Stimulated activated CD4-positive, alpha-beta T cell treated with anti-CD3 and anti-CD28 coated beads, Interleukin-1b, Interleukin-23, amount 100 ng/mL, for 1 hour (primary cell): ENCODE measurements at places on chromosomes 7 and 10.

DNA sequence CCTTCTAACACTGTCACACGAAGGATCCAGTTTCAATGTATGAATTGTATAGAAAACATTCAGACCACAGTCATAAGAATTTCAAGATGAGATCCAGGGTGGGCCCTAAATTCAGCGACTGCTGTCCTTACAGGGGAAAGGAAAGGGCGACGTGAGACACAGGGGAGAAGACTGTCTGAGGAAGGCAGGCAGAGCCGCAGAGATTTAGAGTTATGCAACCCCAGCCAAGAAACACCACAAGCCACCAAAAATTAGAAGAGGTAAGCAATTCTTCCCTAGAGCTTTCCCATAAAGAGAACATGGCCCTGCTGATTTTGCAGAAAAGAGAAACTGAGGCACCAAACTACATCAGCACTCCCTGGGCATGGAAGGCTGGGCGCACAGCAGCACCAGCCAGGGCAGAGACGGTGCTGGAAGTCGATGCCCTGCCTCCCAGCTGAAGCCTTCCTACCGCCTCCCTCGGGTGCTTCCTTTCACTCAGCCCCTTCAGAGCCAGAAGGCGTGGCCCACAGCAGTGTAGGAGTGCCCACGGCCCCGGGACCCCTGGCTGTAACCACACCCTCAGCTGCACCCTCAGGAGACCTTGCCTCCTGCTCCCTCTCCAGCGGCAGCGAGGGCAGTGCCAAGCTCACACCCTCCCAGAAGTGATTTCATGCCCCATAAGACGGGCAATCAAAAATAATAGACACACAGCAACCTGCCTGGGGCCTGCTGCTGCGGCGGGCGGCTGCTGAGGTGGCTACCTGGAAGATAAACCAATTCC lies 81.0 kb upstream of the LRRC4 start:
- DNase-seq: no peak

- DNase-seq: no peak
Measured at GRCh38 chr10:17166699-17167098, 34.8 kb downstream of the TRDMT1 start.

GRCh38 chr7:43557831-43558495 lies 24.9 kb upstream of the STK17A start:
- DNase-seq: no peak

- no peak for DNase-seq
Measured at GRCh38 chr7:105718511-105718925, 137.2 kb upstream of the EFCAB10 start.

DNA sequence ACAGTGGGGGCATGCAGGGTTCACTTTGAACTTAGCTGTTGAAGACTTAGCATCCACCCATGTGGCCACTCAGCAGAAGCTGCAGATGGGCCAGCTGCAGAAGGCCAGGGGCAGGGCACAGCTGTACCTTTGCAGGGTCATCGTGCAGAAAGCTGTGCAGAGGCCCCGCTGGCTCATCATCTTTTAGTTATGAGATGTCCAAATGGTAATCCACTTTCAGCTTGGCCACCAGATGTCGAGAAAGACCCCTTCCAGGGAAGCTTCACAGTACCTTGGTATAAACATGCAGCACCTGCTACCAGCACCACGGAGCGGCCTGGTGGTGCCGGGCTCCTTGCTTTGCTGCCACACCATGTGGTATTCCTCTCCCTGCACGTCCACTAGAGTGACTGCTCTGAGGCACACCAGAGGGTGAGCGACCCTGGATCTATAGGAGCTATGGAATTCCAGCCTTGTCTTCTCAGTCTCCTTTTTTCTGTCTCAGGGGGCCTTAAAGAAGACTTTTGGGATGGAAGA lies 74.2 kb upstream of the LAMB4 start:
- DNase-seq: no peak

DNA sequence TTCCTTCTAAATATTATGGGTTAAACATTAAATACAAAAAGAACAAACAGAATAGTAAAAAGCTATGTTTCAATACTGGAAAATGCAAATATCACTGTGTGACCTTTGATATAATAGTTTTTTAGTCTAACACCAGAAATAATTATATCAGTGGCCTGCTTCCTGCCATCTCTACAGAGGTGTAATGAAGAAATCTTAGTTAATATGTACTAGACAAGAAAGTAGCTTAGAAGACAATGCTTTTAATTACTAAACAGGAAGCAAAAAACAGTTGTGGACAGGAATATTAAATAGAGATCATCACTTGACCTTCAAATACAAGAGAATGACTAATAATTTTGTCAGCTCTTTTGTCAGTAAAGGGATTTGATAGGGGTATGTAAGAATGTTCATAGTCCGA lies 47.4 kb upstream of the LRRN3 start:
- no peak for DNase-seq

DNA sequence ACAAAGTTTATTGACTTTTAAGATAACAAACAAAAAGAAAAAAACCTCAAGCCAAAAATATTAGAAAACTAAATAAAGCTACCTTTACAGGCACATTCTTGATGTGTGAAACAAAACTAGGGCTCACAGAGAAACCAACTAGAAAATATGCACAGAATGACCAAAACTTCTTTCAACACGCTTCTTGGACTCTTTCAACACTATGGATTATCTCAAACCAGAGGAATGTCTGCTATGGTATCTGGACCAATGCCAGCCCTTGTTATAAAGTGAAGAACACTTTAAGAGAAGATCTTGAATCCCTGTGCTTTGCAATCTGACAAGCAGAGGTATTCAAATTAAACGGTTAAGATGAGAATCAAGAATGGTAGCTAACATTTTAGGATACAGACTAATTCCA lies 76.6 kb downstream of the DNAJC1 start:
- DNase-seq: no peak

DNA sequence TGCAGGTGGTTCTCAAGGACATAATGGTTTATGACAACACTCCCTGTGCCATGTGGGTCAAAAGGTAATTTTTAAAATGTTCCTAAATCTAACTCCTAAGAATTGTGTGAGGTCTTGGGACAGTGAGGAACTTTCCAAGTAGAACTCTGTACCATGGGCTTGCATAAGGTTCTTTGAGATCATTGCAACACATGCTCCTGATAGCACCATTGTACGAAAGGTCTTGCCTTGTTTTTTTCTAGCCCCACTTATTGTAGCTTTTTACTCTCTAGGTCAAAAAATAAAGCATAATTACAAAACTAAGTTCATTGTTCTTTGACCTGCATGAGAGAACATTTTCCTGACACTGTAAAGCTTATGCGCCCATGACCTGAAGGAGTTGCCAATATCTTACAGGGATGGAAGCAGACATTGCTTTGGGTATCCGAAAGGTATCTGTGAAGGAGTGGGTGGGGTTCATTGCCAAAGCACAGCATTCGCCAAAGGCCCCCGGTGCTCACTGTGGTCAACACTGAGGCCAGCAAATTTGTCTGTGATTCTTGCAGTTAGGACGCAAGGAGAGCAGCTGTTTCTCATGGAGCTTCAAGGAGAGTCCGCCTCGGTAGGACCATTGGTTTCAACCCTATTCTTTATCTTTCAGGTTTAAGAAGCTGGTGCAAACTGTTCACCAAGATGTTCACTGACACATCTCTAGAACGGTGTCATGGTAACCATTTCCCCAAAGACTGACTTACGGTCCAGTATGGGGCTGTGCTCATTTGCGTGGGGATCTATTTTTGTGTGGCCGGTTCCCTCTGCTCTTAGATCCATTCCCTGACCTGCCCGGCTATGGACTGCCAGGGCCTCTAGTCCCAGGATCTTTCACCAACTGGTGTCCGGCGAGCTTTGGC lies 7.6 kb upstream of the PRKAG2 start:
- DNase-seq: no peak

GRCh38 chr10:109974504-109975191 lies 33.1 kb upstream of the ADD3 start:
- DNase-seq: no peak

DNA sequence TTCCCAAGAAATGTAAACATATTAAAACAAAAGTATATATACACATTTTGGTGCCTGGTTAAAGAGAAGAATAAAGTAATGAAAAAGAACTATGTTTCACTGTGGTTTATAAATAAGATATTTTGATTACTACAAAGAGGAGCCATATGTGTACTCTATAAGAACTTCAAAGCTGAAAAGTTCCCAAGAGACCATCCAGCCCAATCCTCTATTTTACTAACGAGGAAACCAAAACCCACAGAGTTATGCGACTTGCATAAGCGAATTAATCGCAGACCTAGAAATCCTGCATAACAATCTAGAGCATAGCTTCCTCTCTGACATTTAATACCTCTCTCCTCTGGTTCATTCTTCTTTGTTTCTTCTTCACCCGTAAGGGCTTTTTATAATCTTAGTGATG lies 937.1 kb downstream of the CNTNAP2 start:
- no peak for DNase-seq

DNA sequence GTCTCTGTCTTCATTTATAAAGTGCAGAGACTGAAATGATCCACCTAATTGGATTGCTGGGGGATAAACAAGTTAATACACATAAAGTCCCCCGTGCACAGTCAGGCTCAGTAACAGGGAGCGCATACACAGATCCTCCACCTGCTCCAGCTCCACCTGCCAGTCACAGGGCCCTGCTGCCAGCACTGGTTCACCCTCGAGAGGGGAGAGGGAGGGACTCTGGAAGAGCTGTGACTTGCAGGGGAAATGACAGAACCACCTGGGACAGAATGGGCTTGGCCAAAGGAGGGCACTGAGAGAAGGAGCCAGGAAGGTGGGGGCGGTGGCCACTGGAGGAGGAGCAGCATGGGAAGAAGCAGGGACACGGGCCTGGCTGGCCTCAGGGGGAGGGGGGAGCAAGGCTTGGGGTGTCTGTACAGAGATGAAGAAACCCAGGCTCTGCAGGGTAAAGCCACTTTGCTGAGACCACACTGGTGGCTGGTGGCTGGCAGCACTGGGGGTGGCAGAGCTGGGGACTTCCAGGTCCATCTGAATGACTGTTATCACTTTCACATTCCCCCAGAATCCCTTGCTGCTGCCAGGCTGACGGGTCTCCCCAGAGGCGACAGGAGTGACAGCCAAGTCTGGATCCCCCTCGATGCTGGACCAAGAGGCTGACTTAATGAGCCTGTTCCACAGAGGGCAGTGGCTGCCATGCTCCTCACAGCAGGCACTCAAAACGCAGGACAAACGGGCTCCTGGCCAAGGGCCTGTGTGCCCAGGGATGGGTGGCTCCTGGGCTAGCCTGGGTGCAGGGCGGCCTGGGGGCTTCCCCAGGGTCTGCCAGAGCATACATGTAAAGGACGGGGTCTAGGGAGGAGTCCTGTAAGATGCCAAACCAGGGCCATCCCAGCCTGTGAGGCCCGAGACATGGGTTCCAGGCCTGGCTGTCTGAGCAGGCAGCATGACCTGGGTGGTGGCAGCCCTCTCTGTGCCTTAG lies 151.1 kb downstream of the SH3PXD2A start:
- no peak for DNase-seq

- no peak for DNase-seq
Measured at GRCh38 chr7:151857412-151857811, 19.5 kb downstream of the PRKAG2 start.

GRCh38 chr7:11648980-11649379 lies 183.0 kb downstream of the THSD7A start:
- DNase-seq: no peak

GRCh38 chr10:63633677-63634487 lies 112.7 kb downstream of the REEP3 start:
- DNase-seq: no peak

DNA sequence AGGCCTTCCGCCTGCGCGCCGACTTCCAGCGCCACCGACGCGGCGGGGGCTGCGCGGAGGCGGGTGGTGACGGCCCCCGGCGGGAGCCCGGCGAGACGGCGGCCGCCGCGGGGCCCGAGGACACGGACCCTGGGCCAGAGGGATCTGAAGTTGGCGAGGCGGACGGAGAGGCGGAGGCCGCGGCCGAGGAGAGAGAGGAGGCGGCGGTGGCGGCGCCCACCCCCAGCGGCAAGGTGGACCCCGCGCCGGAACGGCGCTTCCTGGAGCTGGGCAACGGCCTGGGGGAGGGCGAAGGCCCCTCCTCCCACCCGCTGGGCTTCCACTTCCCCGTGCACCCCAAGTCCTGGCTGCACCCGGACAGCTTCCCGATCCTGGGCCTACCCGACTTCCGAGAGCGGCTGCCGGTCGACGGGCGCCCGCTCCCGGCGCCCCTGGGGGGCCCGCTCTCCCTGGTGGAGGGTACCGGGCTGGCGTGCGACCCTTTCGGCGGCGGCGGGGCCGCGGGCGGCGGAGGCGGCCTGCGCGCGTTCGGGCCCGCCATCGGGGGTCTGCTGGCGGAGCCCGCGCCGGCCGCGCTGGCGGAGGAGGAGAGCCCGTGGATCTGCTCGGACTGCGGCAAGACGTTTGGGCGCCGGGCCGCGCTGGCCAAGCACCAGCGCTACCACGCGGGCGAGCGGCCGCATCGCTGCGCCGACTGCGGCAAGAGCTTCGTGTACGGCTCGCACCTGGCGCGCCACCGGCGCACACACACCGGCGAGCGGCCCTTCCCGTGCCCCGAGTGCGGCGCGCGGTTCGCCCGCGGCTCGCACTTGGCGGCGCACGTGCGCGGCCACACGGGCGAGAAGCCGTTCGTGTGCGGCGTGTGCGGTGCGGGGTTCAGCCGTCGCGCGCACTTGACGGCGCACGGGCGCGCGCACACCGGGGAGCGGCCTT lies 16.2 kb downstream of the ZNF316 start:
- DNase-seq: no peak

GRCh38 chr10:87603769-87604168 lies 55.9 kb upstream of the PAPSS2 start:
- no peak for DNase-seq

GRCh38 chr7:37832194-37832593 lies 16.2 kb upstream of the NME8 start:
- no peak for DNase-seq

DNA sequence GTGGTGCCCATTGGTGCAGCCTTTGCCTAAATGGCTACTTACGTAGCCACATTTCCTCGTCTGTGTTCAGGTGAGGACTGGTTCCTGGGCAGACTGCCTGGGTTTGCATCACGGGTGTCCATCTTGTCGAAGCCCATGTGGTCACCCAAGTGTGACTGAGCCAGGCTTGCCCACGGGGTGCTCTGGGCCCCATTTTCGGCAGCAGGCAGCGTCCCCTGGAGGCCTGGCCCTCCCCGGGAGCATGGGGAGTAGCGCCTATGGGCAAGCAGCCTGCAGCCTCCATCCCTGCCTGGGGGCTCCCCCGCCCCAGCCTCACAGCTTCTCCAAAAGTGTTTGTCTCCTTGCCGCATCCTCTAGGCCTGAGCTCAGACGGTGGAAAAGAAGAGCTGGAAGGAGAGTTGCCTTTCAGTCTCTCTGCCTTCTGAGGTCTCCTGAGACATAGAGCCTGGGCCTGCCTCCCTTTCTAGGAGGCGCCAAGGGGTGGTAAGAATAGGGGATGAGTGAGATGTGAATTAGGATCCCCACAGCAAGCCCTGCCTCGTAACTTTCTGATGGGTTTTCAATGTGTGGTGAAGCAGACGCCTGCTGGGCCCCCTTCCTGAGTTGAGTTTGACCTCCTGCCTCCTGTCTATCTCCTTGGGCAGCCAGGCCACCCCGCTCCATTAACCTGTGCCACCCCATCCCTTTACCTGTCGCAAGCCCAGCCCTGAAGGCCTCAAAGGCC lies 42.7 kb downstream of the HTRA1 start:
- DNase-seq: no peak
